T-helper 2 cell treated with Interferon-gamma antibody and Interleukin-4, amounts not matched to agents 5 μg/mL and 100 μg/mL, for 36 hours (primary cell): ENCODE measurements at places on chromosomes 3 and 15.

GRCh38 chr3:148510116-148510515 lies 187.6 kb upstream of the AGTR1 start:
- no peaks in the 10 kb centered on the region for H3K36me3 ChIP-seq
- H3K4me1 ChIP-seq = no peaks in the 10 kb centered on the region
- H3K27me3 ChIP-seq = no peaks in the 10 kb centered on the region
- H3K4me3 ChIP-seq = no peak overlapping the region
- H3K27ac ChIP-seq = no peak overlapping the region
- no peak for DNase-seq

- no peak overlapping the region for H3K27ac ChIP-seq
- H3K27me3 ChIP-seq = no peaks in the 10 kb centered on the region
- peak overlapping the region; percentile 96 for H3K4me3 ChIP-seq
- no peak for DNase-seq
- H3K36me3 ChIP-seq = no peaks in the 10 kb centered on the region
- peaks cover 16% of the 10 kb centered on the region for H3K4me1 ChIP-seq
These were observed 514 bp downstream of the PLS1 start for GRCh38 chr3:142596726-142597088.

DNA sequence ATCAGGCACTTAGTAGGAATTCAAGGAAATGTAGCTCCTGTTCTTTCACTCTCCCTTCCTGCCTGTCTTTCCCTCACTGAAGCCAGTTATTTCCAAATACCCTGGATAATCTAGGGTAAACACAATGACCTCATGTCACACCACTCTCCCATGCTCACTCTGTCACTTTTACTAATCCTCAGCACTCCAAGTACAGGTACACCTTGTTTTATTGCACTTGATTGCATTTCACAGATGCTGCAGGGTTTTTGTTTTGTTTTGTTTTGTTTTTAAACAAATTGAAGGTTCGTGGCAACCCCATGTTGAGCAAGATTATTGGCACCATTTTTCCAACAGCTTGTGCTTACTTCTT lies 40.8 kb downstream of the PPM1L start:
- H3K27ac ChIP-seq = no peak overlapping the region
- peaks cover 18% of the 10 kb centered on the region for H3K4me1 ChIP-seq
- H3K4me3 ChIP-seq = no peak overlapping the region
- DNase-seq = no peak

DNA sequence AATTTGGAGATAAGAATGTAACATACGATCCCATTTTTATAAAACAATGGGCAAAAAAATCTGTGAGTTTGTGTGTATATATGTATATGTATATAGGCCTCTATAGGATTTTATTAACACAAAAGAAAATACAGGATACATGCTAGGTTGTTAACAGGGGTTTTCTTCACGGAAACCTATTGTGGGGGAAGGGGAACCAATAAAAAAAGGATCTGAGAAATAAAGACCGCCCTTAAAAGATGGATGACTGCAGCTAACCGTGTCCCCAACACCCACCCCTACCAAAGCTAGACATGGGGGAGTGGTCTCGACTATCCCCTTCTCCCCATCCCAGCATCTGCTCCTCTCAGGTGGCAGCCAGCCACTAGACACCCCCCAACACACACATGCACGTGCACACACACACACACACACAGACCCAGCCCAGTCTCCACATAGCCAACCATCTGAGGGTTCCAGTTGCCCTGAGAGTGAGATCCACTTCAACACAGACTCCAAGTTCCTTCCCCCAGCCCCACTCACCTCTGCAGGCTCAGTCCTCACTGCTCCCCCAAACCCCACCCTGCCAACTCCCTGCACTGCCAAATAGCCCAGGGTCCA lies 132.9 kb downstream of the TPRA1 start:
- H3K4me1 ChIP-seq = peaks cover 3% of the 10 kb centered on the region
- no peak overlapping the region for H3K27ac ChIP-seq
- H3K36me3 ChIP-seq = no peaks in the 10 kb centered on the region

DNA sequence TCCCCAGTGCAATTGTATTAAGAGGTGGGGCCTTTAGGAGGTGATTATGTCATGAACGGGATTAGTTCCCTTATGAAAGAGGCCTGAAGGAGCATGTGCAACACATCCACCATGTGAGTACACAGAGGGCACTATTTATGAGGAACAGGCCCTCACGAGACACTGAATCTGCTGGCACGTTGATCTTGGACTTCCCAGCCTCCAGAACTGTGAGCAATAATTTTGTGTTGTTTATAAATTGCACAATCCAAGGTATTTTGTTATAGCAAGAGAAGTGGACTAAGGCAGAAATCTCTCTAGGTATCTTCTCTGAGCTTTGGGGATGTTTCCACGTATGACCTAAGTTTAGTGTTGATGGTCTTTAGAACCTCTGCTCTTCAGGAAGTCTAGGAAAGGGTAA lies 149.3 kb upstream of the CBLB start:
- no peak overlapping the region for H3K4me3 ChIP-seq
- peaks cover 2% of the 10 kb centered on the region for H3K36me3 ChIP-seq
- no peak for DNase-seq
- no peaks in the 10 kb centered on the region for H3K4me1 ChIP-seq
- H3K27ac ChIP-seq = no peak overlapping the region
- H3K27me3 ChIP-seq = no peaks in the 10 kb centered on the region

- peaks cover 10% of the 10 kb centered on the region for H3K36me3 ChIP-seq
- no peak for DNase-seq
- H3K4me3 ChIP-seq = peak overlapping the region; percentile 49
- peaks cover 32% of the 10 kb centered on the region for H3K4me1 ChIP-seq
These were observed 2.1 kb upstream of the USP4 start for GRCh38 chr3:49341996-49342395.

- no peak overlapping the region for H3K4me3 ChIP-seq
- no peak overlapping the region for H3K27ac ChIP-seq
- no peaks in the 10 kb centered on the region for H3K4me1 ChIP-seq
- no peaks in the 10 kb centered on the region for H3K36me3 ChIP-seq
- no peak for DNase-seq
- peaks cover 56% of the 10 kb centered on the region for H3K27me3 ChIP-seq
These were observed 9.9 kb downstream of the ALDH1A3 start for GRCh38 chr15:100889385-100890050.

DNA sequence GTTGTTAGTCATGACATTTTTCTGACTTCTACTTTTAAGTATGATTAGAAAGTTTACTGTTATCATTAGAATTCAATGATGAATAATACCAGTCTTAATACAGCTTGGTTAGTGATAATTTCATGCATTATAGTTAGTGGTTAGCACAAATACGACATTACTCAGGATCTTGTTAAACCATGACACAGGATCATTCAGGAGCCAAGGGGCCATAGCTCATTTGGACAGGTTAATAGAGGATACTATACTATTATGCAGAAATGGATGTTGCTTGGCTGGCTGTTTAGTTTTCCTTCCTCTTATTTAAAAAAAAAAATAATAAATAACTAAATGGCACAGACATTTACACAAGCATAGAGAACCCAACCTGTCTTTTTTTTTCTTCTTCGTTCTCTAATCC lies 55.5 kb downstream of the NSUN3 start:
- H3K27me3 ChIP-seq = no peaks in the 10 kb centered on the region
- peaks cover 7% of the 10 kb centered on the region for H3K4me1 ChIP-seq
- H3K27ac ChIP-seq = no peak overlapping the region
- no peak overlapping the region for H3K4me3 ChIP-seq
- DNase-seq = no peak
- H3K36me3 ChIP-seq = peaks cover 7% of the 10 kb centered on the region

DNA sequence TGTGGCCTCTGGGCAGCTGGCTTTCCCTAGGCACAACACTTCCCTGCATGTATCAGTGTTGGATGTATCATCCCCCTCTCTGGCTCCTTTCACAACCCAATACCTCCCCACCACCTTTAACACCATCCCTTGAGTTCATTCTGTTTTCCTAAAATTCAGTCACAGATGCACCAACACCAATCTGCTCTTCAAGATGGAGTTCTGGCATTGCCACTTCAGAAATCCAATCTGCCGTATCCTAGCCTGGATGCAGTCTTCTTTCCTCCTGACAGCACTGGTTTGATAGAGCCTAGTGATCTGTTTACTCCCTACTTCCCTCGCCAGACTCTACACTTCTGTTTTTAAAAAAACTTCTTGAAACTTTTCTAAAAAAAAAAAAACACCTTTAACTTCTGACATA lies 21.7 kb downstream of the PXYLP1 start:
- no peaks in the 10 kb centered on the region for H3K27me3 ChIP-seq
- H3K4me3 ChIP-seq = no peak overlapping the region
- no peak for DNase-seq
- H3K4me1 ChIP-seq = peaks cover 37% of the 10 kb centered on the region
- H3K27ac ChIP-seq = peak overlapping the region; percentile 55
- H3K36me3 ChIP-seq = peaks cover 15% of the 10 kb centered on the region

DNA sequence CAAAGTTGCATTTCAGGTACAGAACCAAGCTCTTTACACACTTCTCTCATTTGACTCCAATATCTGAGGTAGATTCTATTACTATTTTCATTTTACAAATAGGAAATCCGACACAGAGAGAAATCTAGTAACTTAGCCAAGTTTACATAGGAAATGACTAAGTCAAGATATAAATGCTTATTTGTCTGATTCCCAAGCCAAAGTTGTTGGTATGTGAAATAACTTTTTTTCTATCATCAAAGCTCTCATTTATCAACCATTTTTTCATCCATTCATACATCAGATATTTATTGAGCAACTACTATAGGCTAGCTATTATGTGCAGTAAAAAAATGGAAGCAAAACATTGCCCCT lies 89.2 kb upstream of the MITF start:
- no peaks in the 10 kb centered on the region for H3K27me3 ChIP-seq
- no peaks in the 10 kb centered on the region for H3K4me1 ChIP-seq
- DNase-seq = no peak
- no peak overlapping the region for H3K4me3 ChIP-seq

- H3K36me3 ChIP-seq = peaks cover 10% of the 10 kb centered on the region
- H3K4me3 ChIP-seq = peak overlapping the region; percentile 27
- peak; percentile 81 for DNase-seq
- peak overlapping the region; percentile 80 for H3K27ac ChIP-seq
- peaks cover 45% of the 10 kb centered on the region for H3K4me1 ChIP-seq
These were observed 130.2 kb upstream of the TPRG1 start for GRCh38 chr3:189041482-189042090.

DNA sequence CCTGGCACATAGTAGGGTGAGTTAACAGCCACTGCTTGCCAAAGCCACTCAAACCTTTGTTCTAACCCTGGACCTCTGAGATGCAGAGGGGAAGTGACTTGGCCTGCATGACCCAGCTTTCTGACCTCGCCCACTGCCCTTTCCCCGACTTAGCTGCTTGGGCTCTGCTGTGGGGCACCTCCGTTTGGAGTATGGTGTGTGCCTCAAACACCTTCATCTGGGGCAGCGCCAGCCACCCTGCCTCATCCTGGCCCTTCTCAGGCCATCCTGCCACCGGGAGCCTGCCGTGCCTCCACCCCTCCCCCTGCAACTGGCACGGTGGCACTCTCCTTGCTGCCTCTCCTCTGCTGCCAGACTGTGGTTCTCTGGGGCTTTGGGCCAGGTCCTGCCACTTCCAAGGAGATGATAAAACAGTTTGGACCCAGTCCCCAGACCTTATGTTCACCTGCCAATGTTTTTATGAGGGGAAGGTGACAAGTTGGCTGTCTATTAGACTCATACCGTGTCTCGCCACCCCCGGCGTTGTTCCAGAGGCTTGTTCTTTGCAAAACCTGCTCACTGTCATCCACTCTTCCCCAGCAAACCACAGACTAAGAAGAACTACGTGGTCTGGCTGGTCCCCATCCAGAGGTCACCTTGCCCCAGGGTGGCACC lies 32.2 kb downstream of the SLC6A6 start:
- no peaks in the 10 kb centered on the region for H3K27me3 ChIP-seq
- no peak overlapping the region for H3K4me3 ChIP-seq
- H3K4me1 ChIP-seq = peaks cover 53% of the 10 kb centered on the region
- peaks cover 8% of the 10 kb centered on the region for H3K36me3 ChIP-seq
